ENCODE measurements at places on chromosomes 4 and X.
A peak's percentile ranks its signal among the peaks of the same experiment; 100 is the strongest.

DNA sequence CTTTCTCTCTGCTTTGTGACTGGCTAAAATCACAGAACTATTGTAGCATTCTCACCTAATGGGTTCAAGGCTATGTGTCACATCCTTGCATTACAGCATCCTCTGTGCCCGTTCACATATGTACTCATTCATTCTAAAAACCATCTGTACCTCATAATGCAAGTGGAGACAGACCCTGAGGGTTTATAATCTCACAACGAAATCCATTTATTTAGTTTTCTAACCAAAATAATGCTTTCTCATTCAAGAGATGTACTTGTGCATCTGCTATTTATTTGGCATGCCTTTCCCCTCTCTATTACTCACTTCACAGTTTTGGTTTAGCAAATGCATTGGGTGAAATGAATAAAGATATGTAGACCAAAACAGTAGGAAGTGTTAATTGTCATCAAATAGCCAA, 261.5 kb downstream of the DCHS2 start:
- DNase-seq = no peak

DNA sequence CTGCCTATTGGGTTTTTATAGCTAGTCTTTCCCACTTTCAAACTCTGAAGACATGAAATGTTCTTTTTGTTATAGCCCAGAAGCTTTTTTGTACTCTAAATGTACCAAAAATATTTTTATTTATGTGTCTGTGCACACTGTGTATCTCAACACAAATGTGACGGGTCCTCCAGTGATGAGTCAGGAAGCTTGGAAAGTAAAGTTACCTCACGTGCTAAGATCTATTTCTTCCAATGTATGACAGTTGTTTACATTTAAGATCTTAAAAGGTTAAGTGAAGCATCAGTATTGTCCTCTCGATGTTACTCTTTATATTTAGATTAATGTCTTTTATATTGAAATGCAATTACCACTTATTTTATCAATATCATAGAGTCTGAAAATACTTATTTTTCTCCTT, 29.1 kb upstream of the PRSS12 start:
- DNase-seq = no peak

GRCh38 chr4:145876531-145877180, 62.0 kb downstream of the ZNF827 start:
- no peak for DNase-seq

GRCh38 chrX:118495958-118496762, 545 bp downstream of the DOCK11 start:
- peak; percentile 10 for DNase-seq

DNA sequence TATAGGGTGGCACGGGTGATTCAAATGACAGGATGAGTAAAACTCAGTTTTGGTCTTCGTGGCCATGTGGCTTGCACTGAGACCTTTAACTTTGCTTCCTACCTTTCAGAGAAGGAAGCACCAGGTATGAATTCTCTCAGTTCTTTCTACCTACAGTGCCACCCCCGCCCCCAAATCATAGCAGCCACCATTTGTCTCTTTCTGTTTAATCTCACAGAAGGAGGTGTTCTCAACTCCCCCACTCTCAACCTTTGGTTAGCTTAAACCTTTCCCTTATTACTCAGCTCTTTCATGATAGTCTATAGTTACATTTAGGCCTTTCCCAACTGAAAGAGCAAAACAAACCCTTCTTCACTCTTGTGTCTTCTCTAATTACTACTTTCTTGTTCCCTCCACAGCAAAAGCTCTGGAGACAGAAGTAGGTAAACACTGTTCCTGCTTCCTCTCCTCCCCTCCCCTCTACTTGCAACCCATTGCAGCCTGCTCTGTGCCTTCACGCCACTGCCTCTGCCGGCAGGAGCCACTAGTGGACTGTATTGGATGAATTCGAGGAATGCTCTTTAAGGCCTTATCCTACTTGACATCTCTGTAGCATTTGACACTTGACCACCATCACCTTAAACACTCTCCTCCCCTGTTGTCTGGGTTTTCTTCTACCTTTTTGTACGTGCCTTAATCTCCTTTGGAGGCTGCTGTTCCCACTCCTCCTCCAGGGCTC, 123.7 kb downstream of the AFF1 start:
- DNase-seq = no peak

DNA sequence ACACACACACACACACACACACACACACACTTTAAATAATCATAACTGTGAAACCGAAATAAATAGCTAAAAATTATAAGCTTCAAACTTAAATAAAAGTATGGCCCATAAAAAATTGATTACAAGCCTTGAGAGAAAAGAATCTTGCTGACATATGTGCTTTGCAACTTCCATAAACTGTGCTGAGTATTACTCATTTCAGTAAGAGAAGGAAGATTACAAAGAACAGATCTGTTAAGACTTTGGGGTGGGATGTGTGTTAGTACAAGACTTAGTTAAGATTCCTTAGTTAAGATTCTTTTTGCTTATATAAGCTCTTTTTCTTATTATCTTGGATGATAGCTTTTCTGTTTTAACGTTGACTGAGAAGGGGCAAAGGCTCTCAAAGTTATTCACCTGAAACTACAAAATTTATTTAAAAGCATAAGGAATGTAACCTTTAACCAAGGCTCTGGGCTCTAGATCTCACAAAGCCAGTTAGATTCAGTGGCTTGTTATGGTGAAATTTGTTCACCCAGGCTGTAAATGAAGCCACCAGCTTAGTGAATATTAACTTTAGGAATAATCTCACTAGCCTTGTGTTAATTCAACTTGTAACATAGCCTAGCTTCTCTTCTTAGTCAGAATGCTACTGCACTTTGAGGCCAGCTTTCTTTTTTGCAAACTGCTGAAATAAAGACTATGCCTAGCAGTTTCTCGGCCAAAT, 58.2 kb downstream of the ARSJ start:
- DNase-seq = no peak

GRCh38 chrX:39952989-39953388, 144.8 kb downstream of the BCOR start:
- no peak for DNase-seq

- no peak for DNase-seq
Observed at GRCh38 chr4:133982533-133983224, 218.9 kb downstream of the PABPC4L start.

- DNase-seq = no peak
Observed at GRCh38 chr4:153468587-153468986, 2.4 kb downstream of the TMEM131L start.

- no peak for DNase-seq
Observed at GRCh38 chrX:71991164-71991563, 80.5 kb downstream of the NHSL2 start.

DNA sequence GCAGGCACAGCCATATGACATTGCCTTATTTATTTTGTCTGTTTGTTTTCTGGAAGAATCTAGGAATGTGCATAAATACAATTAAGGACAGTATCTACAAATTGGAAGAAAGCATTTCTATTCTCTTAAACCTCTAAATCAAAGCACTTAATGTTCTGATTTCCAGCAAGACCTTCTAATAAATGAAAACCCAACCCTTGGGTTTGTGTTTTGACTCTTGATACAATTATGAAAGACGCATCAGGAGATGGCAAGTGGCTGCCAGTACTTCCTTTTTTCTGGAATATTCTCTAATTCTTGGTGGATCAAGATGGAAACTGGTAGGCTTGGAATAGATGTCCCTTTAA, 437 bp upstream of the CPE start:
- DNase-seq = no peak

DNA sequence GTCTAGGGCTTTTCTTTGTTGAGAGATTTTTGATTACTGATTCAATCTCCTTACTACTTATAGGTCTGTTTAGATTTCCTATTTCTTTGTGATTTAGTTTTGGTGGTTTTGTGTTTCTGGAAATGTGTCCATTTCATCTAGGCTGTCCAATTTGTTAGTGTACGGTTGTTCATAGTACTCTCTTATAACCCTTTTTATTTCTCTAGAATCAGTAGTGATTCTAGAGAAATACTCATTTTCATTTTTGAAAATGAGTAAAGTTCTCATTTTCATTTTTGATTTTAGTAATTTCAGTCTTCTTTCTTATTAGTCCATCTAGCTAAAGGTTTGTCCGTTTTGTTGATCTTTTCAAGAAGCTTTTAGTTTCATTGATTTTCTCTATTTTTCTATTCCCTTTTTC, 7.5 kb downstream of the IL13RA1 start:
- DNase-seq = no peak

- DNase-seq = no peak
Observed at GRCh38 chrX:38214551-38215531, 5.8 kb downstream of the SRPX start.

DNA sequence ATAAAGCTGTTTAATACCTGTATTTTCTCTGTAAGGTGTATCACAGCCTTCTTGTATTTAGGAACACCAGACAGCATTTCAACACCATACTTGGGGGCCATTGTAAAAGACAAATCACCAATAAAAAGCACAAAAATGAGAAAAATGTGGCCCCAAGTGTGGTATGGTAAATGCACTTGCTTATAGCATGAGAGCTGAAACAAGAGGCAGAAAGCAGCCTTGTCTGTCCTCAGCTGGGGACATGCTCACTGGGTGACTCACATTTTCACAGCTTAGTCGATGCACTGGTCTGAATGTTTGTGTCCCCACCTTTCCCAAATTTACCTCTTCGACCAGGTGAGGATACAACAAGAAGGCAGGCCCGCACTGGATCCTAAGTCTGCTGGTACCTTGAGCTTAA, 639.7 kb upstream of the AGA start:
- no peak for DNase-seq

- no peak for DNase-seq
Observed at GRCh38 chr4:147790412-147790811, 58.5 kb downstream of the ARHGAP10 start.

DNA sequence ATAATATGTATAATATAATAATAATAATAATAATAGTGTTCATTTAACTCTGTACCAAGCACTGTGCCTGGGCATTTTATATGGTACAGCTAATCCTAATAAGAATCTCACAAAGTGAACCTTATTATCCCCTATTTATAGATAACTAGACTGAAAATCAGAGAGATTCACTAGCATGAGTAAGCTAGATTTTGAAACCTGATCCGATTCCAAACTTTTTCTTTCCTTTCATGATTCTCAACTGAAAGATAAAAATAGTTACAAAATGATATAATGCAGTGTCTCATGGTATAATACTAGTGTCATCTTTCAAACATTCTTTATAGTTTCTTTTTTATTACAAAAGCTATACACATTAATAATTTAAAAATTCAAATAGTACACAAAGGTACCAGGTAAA, 55.9 kb upstream of the RNF128 start:
- DNase-seq = no peak

DNA sequence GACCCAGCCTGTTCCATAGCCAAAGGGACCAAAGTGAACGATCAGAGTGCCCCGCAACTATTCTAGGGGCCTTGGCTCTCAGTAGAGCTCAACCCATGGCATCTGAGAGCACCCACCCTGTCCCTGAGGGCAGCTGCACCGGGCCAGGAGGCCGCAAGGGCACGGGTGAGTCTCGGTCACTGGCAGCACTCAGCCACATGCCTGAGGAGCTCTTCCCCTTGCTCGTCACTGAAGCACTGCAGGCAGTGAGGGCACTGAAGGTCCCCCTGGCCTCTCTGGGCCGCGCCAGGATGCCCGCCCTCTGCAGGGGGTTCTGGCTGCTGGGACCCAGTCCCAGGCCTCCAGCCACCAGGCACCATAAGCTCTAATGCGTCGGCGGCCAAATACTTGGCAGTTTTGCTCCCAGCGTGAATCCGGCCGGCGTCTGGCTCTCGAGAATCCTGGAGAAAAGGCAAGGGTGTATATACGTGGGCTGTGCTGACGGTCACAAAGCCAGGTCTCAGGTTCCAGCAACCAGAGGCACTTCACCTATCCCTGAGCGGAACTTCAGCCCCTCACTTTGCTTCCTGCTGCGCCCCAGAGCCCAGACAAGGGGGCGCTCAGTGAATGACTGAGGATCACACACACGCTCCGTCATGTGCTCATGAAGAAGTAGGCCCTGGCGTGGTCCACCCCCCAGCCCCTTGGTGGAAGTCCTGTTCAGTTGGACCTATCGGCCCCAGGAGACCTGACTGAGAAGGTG, 13.9 kb downstream of the TNIP2 start:
- DNase-seq = no peak

DNA sequence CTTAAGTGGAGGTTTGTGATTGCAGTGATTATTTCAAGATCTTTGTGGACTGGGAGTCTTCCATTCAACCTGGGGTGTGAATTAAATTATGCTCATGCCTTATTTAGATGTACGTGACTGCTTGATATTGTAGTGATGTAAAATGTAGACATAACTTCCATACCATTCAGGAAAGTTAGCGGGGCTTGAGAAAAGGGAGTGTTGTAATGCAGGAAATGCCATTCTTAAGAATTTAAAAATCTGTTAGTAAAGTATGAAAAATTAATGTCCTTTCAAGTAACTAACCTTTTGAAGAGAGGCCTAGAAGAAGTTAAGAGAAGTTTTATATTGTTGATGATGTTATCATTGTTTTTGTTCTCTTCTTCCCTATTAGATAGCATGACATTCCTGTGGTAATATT, 318.2 kb downstream of the CCSER1 start:
- no peak for DNase-seq

- DNase-seq = no peak
Observed at GRCh38 chr4:8383451-8384160, 56.9 kb downstream of the ACOX3 start.

DNA sequence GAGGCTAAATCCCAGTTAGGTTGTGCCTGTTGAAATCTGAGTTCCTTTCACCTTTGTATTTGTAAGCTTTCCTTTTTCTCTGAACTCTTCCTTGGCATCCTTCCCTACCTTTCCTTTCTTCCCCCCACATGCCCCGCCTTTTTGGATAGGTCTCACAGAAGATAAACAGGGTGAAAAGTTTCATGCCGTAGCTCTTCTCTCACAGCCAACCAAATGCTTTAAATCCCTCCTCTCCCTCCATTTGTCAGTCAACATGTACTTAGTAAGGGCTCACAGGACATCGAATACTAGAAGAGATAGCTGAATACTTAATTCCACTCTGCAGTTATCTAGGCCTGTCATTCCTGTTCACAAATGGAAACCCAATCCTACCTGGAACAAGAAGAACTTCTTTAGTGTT, 107.1 kb upstream of the BMPR1B start:
- DNase-seq = no peak

- no peak for DNase-seq
Observed at GRCh38 chrX:53246231-53246630, 21.2 kb upstream of the KDM5C start.

- DNase-seq = no peak
Observed at GRCh38 chrX:10120828-10121227, 35.9 kb upstream of the CLCN4 start.

DNA sequence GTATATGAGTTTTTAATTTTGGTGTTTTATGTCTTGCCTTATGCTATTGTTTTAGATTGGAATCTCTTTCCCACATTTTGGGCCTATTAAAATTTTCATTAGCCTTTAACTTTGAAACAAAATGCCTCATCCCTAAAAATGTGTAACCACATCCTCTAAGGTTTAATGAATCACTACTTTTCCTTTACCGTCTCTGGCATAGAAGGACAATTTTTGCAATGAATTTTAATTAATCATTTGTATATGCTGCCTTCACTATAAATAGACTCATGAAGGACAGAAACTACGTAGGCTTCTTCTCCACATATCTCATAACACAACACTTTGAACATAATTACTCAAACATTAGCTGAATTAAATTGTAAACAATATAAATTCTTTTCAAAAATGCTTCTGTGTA, 421.5 kb downstream of the NLGN4X start:
- DNase-seq = no peak

- no peak for DNase-seq
Observed at GRCh38 chr4:100162027-100162685, 28.1 kb downstream of the DDIT4L start.

- peak; percentile 60 for DNase-seq
Observed at GRCh38 chrX:24395775-24396174, 35.3 kb downstream of the SUPT20HL1 start.

- no peak for DNase-seq
Observed at GRCh38 chr4:147768113-147768512, 36.2 kb downstream of the ARHGAP10 start.
